H1 (cell line): ENCODE measurements at places on chromosomes 1 and 21.

- DNase-seq: no peak
Measured at GRCh38 chr1:235102993-235103411, 25.6 kb downstream of the TOMM20 start.

GRCh38 chr1:29473161-29473855, 237.0 kb downstream of the PTPRU start:
- DNase-seq: no peak

DNA sequence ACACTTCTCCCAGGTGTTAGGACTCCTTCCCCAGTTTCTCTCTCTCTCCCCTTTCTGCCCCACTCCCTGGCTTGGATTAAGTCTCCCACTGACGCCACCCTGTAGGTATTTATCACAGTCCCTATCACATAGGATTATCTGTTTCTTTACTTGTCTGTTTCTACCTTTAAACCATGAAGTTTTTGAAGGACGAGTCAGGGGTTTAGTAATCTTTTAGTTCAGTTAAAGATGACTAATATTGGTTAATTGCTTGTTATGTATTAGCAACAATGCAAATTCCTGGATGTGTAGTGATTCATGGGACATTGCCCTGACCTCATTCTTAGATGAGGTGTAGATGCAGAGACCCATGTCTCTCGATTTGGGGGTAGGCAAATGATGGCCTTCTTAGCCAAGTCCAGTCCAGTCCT, 6.4 kb downstream of the LAMC1 start:
- no peak for DNase-seq

DNA sequence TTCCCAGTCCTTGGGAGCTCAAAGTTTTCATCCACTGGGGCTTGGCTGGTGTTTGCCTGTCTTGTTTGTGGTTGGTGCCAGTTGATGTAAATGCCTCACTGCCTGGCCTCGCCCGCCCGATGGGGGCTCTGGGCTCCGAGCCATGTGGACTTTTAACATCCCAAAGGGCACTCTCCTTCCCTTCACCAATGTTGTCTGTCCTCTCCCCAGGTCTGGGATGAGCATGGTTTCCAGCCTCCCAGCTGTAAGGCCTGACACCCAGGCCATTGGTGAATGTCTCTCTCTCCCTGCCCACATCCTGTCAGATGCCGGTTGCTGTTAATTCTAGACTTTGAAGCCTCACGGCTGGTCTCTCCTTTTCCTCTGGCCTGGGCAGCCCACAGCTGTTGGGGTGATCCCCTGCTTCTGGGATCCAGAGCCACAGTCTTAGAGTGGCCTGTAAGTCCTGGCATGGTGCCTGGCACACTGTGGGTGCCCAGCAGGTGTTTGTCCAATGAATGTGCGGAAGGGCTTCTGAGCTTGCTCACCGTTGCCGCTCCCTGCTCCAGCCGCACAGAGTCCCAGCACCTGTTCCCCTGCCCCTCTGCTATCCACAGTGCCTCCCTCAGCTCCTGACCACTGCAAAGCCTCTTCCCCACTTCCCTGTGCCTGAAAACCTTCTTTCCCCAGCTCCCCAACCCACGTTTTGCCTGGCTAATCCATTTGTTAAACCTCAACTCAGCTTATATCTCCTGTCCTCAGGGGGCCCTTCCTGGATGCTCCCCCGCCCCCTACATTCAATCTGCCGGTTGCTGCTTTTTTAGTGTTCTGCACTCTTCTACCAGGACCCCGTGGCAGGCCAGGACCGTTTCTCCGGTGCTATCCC, 3.3 kb upstream of the C1orf174 start:
- DNase-seq: no peak

DNA sequence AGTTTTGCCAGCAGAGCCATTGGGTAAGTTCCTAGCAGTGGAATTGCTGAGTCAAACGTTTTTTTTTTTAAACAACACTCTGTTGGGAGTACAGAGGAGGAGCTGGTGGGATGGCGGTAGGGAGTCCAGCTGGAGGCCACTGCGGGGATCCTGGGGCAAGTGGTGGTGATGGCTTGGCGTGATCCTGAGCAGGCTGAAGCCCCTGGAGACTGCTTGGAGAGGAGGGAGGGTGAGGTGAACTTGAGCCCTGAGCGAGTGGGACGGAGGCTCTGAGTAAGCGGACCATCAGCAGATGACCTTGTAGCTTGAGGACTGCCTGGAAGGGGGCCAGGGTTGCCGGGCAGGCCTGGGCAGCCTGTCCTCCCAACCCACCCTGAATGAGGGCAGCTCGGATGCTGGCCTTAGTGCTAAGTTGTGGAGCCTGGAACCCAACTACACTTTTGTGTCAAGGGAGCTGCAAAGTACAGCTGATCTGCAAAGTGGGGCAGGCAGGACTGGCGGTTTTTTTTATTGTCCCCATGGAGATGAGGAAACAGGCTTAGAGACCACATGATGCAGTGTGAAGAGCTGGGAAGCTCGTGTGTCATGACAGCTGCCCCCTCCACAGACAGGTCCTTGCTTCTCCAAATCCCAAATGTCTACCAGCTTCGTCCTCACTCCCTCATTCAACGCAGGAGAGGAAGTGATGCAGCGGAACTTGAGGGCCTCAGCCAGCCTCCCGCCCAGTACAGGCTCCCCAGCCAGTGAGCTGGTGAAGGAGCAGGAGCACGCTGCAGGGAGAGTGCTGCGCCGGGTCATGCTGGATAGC, 20.2 kb downstream of the MRPL37 start:
- no peak for DNase-seq

DNA sequence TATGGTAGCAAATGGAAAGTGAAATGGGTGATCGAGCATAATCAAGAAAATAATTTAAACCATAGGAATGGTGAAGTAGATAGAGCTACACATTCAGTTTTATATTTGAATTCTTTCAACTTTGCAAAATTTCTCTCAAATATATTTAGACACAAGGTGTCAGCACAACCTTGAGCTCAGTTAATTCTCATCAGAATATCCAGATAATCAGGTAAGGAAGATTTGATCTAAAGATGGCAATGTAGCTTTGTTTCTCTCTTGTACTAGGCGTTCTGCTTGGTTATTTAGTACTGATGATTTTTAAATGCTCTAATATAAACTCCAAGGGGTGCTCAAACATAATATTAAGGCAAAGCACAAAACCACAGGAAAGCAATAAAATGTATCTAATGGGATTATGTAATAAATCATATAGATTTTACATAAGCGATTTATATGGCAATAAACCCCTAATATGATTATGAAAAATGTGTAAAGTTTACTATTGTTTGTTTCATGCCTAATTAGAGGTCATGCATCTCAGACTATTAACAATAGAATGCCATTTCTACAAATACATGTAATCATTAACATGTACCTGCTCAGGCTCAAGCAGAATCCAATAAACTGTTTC, 32.4 kb upstream of the SERTAD4 start:
- DNase-seq: no peak

GRCh38 chr1:10685808-10686403, 110.5 kb downstream of the CASZ1 start:
- DNase-seq: no peak

GRCh38 chr1:38403667-38404066, 357.1 kb upstream of the POU3F1 start:
- no peak for DNase-seq

GRCh38 chr1:151832318-151832980, 847 bp upstream of the RORC start:
- DNase-seq: no peak

- no peak for DNase-seq
Measured at GRCh38 chr1:97451046-97451826, 469.6 kb downstream of the DPYD start.

GRCh38 chr1:162889989-162890388, 29.0 kb upstream of the CCDC190 start:
- no peak for DNase-seq

- no peak for DNase-seq
Measured at GRCh38 chr1:85087659-85088407, 39.5 kb upstream of the MCOLN3 start.

DNA sequence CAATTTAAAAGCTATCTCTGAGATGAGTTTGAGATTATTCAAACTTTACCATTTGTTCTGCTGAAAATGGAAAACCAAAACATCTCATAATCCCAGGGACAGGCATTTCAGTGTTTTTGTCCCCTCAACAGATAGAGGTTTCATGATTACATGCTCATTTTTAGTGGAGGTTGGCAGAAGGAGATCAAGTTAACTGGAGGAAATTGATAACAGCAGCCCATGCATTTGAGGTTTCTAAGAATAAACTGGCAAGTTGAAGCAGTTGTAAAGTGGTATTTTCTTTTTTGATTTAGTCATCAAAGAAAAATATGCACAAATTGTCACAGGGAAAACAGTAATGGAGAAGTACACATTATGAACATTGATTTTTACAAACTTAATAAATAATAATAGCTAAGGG, 205.8 kb downstream of the PLA2G4A start:
- DNase-seq: no peak
